ENCODE measurements at places on chromosomes 1 and 21. TPM values are rescaled to one million over a fixed set of nuclear protein-coding genes. Genes with fewer than 3 reads are reported as not detected.

The WDR64 gene
- total RNA-seq = not detected

The GPR25 gene
- total RNA-seq = not detected

The ERVH48-1 gene
- total RNA-seq = not detected

The METTL18 gene
- total RNA-seq = 13.2 TPM

The PRKAA2 gene
- 2.0 TPM for total RNA-seq

Measured in A375 (cell line).